ENCODE measurements at places on chromosomes 1 and 21. TPM values are rescaled to one million over a fixed set of nuclear protein-coding genes. Genes with fewer than 3 reads are reported as not detected.

AVPR1B gene
- 0.08 TPM for polyA plus RNA-seq

MX1 gene
- 8.7 TPM for polyA plus RNA-seq

FCAMR gene
- polyA plus RNA-seq = 0.09 TPM

SIM2 gene
- 1.3 TPM for polyA plus RNA-seq

NFIA gene
- 36.5 TPM for polyA plus RNA-seq

TLR5 gene
- polyA plus RNA-seq = 12.6 TPM

NGF gene
- 0.51 TPM for polyA plus RNA-seq

CA6 gene
- polyA plus RNA-seq = not detected

PADI3 gene
- not detected for polyA plus RNA-seq

TFF2 gene
- not detected for polyA plus RNA-seq

THEM5 gene
- polyA plus RNA-seq = 1.4 TPM

PTPN22 gene
- 0.94 TPM for polyA plus RNA-seq

PBX1 gene
- polyA plus RNA-seq = 130 TPM

SLAMF9 gene
- not detected for polyA plus RNA-seq

GPATCH3 gene
- polyA plus RNA-seq = 10.4 TPM

BTBD19 gene
- 20.5 TPM for polyA plus RNA-seq

C1orf185 gene
- not detected for polyA plus RNA-seq

FCRL4 gene
- polyA plus RNA-seq = not detected

SAMSN1 gene
- polyA plus RNA-seq = 2.1 TPM

OLFML3 gene
- 302 TPM for polyA plus RNA-seq

MX2 gene
- 2.0 TPM for polyA plus RNA-seq

HDAC1 gene
- 182 TPM for polyA plus RNA-seq

CELA3A gene
- polyA plus RNA-seq = not detected

KCNE2 gene
- 0.81 TPM for polyA plus RNA-seq

SLC45A1 gene
- polyA plus RNA-seq = 0.82 TPM

ZSWIM5 gene
- 5.3 TPM for polyA plus RNA-seq

SELP gene
- polyA plus RNA-seq = 6.7 TPM

OR2M4 gene
- 0.04 TPM for polyA plus RNA-seq

GNG5 gene
- 174 TPM for polyA plus RNA-seq
